ENCODE measurements at places on chromosomes 5 and 9.

GRCh38 chr9:132783006-132783405 is 95.1 kb downstream of the AK8 start:
- DNase-seq = no peak

DNA sequence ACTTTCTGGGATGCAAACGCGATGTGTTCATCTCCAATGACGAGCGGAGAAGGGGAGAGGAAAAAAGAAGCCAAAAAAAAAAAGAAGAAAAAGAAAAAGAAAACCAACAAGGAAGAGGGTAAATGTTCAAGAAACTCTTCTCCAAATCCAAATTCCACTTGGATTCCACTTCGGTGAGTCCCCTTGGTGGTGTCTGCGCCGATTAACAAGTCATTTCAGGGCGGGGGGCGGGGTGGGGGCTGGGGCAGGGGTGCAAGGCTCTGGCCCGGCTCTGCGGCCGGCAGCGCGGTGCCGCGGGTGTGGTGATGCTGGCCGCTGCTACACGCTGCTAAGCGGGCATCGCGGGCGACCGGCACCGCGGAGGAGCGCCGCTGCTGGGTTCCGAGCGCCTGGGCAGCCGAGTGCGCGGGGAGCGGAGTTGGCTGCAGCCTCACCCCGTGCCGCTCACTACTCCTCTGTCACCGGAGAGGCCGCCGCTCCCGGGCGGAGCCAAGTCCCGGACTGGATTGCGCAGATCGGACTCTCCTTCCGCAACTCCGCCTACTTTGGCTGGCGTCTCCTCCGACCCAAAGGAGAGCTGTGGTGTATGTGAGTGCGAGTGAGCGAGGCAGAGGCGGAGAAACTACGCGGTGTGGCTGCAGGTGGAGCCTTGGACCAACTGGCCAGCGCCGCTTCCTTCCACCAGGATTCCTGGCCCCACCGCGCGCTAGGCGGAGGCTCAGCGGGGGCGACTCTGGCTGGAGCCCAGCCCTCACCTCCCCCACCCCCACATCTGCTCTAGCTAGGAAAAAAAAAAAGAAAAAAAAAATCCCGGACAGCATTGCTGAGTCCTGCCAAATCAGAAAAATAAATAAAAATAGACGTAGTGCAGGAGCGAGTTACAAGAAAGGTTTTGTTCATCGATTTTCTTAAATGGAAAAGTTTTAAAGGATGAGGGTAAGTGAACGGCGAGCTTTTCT is at the start of gene SEMA6A:
Gene SEMA6A, minus strand, starts transcription at position 457 of the 959 bp plus-strand sequence. CDS start 69,879 bp downstream, outside the sequence.
- DNase-seq = peak; percentile 97

DNA sequence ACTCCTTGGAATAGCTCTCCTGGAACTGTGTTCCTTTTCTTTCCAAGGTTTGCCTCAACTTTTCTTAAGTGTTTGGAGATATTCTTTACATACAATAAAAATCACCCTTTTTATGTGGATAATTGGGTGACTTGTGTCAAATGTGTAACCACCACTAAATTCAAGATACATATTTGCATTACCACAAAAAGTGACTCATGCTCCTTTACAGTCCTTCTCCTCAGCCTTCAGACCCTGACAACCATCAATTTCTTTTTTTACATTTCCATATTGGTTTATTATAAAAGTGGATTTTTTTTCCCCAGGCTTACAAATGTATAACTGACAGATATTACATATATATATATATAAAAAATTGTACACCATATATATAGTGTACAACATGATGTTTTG is 372.0 kb upstream of the KCNN2 start:
- no peak for DNase-seq

DNA sequence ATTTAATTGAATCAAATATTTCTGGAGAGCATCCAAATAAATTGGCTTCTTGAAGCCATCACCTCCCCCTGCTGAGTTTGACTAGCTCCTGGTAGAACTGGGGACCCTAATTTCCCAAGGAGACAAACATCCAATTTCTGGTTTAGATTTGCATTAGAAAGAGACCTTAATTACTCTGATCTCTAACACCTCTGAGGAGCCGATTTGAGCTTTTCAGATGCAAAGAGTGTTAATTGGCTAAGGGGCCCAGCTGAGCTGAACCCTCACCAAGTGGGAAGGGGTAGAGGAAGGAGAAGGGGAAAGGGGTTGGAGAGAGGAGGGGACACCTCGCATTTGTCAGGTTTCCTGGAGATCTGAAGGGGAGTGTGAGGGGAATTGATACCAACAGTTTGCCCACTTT is 145.4 kb upstream of the SHB start:
- no peak for DNase-seq

DNA sequence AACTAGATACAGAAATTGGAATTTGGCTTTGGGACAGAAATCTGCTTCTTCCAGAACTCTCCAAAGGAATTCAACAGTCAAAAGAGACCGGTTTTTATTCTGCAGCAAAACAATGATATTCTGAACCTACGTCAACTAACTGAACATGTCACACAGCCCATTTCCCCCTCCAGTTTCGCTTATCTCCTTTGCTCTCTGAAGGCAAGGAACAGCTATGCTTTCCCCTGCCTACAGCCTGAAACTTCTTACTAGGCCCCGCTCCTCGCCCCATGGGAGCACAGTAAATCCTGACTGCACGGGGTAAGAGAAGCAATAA is 488 bp downstream of the SKIC3 start:
- no peak for DNase-seq

DNA sequence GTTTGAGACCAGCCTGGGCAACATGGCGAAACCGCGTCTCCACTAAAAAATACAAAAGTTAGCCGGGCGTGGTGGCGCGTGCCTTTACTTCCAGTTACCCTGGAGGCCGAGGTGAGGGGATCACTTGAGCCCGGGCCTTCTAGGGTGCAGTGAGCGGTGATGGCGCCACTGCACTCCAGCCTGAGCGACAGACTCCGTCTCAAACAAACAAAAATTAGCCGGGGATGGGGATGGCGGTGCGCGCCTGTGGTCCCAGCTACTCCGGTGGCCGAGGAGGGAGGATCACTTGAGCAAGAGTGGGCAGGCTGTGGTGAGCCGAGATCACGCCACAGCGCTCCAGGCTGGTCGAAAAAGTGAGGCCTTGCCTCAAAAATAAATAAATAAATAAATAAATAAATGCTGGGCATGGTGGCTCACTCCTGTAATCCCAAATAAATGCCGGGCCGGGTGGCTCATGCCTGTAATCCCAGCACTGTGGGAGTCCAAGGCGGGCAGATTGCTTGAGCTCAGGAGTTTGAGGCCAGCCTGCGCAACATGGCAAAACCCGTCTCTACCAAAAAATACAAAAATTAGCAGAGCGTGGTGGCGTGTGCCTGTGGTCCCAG is 16.0 kb upstream of the NSD1 start:
- DNase-seq = no peak

- DNase-seq = no peak
These were observed 1.3 kb downstream of the CDX1 start for GRCh38 chr5:150167908-150168307.

DNA sequence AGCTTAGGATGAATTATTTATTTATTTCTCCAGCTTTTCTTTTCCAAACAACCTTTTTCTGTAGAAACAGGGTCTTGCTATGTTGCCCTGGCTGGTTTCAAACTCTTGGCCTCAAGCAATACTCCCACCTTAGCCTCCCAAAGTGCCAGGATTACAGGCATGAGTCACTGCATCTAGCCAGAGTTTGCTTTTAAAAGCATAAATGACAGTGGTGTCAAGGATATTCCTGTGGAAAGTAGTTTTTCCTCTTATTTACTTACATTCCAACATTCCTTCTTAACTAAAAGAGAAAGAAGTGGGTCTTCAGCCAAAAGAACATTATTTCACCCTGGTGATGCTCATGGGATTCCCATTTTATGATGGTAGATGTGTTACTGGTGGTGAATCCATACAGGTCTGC is 62.4 kb downstream of the GRIA1 start:
- no peak for DNase-seq

GRCh38 chr9:113590991-113591898 is 127.7 kb downstream of the RGS3 start:
- peak; percentile 79 for DNase-seq

DNA sequence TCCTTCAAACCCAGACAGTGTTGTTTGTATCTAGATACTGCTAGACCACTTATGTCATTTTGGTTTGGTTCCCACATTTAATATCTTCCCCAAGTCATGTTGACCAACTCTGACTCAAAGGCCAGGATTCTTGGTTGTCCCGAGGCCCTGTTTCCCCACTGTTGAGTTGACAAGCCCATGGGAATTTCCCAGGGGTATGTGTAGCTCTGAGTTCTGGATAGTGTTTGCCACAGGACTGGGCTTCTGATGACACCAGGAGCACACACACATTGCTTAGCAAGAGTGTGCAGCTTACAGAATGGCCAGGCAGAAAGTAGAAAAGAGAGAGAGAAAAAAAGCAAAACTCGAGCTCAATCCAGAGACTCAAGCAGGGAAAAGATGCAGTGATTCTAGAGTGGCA is 214.4 kb downstream of the NXNL2 start:
- no peak for DNase-seq

- DNase-seq = no peak
These were observed 4.3 kb downstream of the HAND1 start for GRCh38 chr5:154473581-154474283.

DNA sequence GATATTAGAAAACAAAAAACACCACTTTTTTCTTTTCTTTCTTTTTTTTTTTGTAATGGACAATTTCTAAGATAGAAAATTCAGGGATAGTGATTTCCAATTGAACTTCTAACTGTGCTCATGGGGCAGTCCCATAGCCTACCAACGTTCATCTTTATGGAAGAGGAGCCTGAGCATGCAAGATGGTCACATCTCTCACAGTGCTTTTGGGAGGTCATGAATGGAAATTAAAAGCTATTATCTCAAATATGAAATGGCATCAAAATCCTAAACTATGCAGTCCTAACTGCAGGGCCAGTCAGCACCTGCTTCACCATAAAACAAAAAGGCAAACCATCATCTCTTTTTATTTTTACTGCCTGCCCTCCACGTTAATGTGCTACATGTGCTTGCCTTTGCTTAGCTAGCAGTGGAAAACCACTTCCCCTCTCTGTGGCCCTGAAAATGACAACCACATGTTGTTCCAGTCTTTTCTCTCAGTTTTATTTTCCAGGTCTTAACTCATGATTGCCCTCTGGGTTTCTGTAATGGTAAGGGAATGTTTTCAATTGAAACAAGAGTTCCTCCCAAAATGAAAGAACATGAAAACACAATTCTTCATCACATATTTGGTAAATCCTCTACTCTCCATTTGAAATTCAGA is 16.7 kb downstream of the IFNB1 start:
- DNase-seq = no peak

- DNase-seq = no peak
These were observed 21.1 kb upstream of the PDZD2 start for GRCh38 chr5:31617867-31618266.

GRCh38 chr9:36867672-36868471 is 166.2 kb downstream of the PAX5 start:
- no peak for DNase-seq

DNA sequence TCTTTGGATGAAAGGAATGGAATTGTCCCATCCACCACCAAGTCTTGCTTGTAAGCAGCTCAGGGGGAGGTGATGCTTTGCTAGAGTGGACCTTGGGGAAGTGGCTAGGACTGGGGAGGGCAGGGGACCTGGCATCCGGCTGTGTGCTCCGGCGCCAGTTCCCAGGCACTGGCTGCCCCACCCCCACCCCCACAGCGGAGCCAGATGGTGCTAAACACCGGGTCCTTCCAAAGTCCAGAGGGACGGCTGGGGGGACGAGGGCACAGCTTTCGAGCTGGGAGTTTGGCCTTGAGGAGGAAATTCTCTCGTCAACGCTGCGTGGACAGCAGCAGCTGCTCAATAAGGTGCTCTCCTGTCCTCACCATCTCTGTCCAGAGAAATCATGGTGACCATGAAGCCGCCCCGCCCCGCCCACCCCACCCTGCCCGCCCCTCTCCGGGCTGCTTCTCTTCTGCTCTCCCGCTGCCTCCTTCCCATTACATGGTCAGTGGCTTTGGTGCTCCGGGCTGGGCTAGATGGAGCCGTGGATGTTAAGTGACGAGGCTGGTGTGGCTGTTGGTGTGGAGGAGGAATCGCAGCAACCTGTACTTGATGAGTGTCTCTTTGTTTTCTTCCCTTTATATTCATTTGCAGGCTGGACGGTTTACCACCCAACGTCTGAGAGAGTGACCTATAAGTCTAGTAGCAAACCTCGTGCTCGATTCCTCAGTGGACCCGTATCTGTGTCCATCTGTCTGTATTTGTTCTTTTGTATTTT is 115.7 kb downstream of the WNK2 start:
- DNase-seq = no peak

GRCh38 chr9:98101416-98101815 is 17.6 kb downstream of the TRIM14 start:
- DNase-seq = no peak

DNA sequence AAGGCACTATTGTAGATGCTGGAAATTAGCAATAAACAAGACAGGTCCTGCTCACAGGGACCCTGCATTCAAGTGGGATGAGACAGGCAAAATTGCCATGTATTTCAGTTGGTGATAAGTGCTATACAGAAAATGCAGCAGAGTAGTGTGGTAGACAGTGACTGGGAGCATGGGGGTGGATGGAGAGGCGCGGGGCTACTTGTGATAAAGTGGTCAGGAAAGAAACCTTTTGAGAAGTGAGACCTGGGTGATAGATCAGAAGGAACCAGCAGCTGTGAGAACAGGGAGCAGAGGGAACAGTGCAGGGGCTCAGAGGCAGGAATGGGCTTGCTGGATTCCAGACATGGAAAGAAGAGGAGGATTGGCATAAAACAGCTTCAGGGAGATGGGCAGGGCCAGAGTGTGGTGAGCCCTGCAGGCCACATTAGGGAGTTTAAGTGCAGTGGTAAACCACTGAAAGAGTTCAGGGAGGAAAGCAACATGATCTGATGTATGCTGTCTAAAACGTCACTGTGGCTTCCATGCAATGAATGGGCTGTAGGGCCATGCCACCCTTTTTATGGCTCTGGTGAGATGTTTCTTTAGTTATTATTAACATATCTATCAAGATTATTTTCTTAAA is 7.3 kb downstream of the CRHBP start:
- no peak for DNase-seq

DNA sequence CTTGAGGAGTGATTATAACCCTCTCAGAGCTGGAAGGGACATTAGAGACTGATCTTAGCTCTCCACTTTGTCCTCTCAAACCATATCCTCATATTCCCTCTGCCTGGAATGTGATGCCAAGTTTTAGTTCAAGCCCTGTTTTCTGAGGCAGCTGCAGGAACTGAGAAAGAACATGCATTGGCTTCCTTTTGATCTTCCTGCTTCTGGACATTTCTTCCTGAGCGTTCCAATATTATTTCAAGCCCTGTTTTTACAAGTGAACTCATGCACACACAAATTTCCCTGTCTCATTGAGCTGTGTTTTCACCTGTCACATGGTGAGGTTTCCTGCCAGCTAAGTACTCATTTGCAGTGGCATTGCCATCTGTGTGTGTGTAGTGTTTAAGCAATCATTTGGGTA is 17.0 kb downstream of the FOCAD start:
- no peak for DNase-seq

DNA sequence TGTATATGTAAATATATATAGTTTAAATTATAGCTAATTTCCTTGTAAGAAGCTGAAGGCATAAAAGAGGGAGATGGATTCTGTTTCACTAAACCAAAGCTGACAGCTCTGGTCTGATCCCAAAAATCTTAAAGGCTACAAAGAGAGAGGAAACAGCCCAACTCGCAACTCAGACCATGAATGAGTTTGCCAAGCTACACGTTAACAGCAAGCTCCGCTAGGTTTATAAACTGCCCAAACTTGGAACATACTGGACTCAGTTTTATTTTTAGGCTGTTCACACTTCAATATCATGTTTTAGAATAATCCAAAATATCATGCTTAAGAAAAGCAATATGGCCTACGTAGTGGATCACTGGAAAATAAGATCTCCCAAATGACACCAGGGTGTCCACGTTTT is 318.3 kb upstream of the RPS23 start:
- no peak for DNase-seq

Measured in neuronal stem cell (in vitro differentiated cells).